IPS-NIHi11 (cell line): ENCODE measurements at places on chromosomes 12 and 14.

DNA sequence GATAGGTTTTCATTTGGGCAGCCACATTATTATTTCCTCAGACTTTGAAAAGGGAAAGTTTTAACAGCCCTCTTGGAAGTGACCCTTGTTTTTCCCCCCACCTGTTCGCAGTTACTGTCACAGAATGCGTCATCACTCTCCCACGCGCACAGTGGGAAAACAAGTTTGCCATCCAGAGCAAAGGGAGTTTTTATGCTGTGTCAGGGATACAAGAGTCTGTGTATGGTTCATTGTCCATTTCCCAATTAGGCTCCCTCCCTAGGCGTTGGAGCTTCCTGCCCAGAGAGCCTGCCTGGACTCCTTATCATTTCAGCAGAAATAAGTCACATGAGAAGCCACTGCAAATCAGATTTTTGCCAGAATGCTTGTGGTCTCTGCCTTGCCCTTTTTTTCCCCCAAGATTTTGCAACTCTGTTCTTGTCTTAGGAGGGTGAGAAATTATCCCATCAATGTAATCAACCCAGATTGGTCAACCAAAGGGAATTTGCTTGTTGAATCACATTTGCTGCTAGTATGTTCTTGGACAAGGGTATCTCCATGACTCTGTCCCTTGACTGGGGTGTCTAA, 104.1 kb downstream of the IGF1 start:
- no peak for DNase-seq

GRCh38 chr14:67575684-67576083, 24.4 kb downstream of the PIGH start:
- no peak for DNase-seq

- DNase-seq, result no peak
Observed at GRCh38 chr12:1760566-1761382, 59.6 kb upstream of the LRTM2 start.

GRCh38 chr12:80226576-80226975, 127.2 kb downstream of the OTOGL start:
- DNase-seq, result no peak

GRCh38 chr14:23953464-23954278, at the start of gene DHRS4:
TSS of gene DHRS4 (plus strand) at chr14:23953770. CDS start at chr14:23953789, 19 bp downstream.
- peak; percentile 78 for DNase-seq

DNA sequence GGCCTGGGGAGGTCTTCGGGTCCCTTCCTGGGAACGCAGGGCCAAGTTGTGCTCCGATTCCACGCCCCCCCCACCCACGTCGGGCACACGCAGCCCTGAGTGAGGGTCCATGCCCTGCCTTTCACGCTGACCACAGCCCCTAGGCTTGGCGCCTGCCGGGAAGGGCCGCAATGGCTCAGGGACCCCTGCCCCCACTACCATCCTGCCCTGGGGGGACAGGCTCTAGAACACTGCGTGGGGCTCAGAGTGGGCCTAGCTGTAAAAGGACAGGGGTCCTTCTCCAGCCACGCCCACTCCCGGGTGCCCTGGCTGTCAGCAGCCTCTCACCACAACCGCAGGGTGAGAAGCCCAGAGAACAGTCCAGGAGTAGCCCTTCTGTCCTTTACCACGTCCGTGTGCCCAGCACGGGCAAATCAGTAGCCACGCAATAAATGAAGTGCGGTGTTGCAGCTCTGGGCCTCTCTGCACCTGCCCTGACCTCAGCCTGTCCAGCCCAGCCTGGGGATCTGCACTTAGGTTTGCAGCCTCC, 9.4 kb upstream of the GPR68 start:
- DNase-seq, result no peak

DNA sequence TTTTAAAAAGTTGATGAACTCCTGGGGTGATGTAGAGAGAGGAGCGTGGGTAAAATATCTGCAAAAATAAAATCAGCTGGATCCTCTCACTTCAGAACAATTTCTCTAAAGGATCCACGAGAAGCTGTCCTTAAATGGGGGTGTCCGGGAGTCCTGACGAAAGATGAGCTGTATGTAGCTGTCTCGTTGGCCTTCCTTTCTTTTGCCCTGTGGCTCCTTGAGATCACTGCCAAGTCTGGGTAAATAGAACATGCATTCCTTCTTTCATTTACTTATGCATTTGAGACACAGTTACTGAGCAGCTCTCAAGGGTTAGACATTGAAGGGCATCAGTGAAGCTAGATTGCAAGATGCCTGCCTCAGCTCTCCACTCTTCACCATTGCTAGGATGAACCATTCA, 35.2 kb upstream of the TXNRD1 start:
- no peak for DNase-seq
